Aorta (tissue), 5 donors: ENCODE measurements at places on chromosomes 3 and 15.

DNA sequence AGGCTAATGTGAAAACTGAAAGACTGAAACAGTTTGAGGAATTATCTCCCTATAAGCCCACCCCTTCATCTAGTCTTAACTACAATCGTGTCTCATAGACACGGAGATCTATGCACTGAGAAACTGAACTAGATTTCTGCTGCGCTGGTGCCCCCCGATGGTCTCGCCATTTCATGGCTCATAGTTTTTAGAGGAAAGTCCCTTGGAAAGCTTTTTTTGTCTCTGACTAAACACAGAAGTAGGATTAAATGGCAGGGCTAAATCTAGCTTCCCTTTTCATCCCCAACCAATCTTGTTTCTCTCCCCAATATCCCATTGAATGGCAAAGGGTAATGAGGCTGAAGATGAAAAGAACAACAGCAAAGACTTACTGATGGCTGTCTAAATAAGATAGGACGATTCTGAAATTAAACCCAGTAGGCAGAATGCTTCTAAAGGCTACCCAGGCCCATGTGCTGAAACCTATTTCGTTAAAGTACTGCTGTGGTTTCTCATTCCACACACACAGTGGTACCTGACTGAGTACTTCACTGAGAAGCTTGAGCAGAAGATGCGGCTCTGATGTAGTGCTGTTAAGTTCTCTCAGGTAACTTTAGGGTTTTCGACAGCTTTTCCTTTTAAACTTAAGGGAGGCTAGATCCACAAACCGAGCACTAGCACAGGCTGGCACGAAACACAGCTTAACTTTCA, 142.7 kb downstream of the GADL1 start:
- DNase-seq: peak; percentile 68

DNA sequence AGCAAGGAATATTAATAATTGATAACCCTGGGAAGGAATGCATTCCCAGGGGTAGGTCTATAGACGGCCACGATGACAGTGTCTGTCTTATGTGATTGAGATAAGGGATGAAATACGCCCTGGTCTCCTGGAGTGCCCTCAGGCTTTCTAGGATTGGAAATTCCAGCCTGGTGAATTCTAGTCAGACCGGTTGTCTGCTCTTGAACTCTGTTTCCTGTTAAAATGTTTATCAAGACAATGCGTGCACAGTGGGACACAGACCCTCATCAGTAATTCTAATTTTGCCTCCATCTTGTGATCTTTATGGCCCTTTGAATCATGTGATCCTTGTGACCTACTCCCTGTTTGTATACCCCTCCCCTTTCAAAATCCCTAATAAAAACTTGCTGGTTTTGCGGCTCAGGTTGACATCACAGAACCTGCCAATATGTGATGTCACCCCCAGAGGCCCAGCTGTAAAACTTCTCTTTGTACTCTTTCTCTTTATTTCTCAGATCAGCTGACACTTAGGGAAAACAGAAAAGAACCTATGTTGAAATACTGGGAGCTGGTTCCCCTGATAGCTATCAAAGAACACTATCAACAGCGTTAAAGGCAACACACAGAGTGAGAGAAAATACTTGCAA, 183.3 kb downstream of the PDE8A start:
- DNase-seq: no peak

GRCh38 chr15:69463182-69463756, 10.7 kb downstream of the RPLP1 start:
- DNase-seq: no peak

DNA sequence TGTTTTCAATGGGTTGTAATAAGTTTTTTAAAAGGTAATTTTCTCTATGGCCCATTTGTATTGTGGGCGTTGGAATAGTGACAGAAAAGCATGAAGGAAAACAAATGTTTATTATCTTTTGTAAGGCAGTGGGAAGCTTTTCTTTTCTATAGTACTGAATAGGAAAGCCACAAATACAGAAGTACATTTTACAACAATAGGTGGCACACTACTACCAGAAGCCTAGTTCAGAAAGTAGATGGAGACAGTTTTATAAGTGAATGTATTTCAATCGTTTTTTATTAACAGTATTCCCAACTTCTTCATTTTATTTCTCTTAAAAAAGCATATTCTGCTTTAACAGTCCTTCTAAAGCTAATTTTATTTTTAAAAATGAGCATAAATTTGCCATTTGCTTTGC, 296.7 kb downstream of the PTPRG start:
- no peak for DNase-seq

DNA sequence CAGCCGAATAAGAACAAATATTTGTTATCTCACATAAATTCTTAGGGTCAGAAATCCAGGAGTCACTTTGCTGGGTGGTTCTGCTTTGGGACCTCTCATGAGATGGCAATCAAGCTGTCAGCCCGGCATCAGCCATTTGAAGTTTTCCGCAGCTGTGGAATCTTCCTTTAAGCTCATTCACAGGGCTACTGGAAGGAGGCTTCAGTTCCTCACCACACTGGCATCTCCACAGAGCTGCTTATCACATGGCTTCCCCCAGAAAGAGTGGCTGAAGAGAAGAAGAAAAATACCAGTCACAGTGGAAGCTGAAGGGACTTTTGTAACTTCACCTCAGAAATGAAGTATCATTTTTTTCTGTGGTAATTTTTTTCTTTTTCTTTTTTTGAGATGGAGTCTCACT, 267.7 kb downstream of the CHL1 start:
- no peak for DNase-seq

DNA sequence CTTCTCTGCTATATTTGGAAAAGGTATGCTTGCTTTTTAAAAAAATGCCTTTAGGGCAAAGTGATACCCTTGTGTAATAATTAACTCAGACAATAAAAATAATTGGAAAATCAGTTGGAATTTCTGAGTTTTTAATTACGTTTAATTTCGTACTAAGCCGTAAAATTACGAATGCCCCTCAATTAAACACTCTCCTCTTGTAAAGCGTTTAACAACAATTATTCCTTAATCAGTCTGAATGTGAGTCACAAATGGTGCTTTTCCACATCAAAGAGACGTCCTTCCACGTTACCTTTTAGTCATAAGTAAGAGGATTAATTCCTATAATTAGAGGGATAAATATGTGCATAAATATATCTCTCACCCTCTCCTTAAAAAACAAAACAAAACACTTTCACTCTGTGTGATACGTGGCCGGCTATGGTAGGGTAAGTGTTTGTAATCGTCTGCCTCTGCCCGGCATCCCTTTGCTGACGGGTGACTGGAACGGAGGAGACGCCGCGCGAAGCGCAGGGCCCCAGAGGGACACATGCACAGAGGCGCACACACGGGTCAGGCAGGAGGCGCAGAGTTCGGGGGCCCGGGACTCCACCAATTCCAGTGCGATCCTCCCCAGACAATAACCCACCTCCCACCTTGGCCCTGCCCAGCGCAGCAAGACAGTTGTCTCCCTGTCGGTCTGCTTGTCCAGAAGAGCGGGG, 9.7 kb upstream of the MEIS2 start:
- no peak for DNase-seq

DNA sequence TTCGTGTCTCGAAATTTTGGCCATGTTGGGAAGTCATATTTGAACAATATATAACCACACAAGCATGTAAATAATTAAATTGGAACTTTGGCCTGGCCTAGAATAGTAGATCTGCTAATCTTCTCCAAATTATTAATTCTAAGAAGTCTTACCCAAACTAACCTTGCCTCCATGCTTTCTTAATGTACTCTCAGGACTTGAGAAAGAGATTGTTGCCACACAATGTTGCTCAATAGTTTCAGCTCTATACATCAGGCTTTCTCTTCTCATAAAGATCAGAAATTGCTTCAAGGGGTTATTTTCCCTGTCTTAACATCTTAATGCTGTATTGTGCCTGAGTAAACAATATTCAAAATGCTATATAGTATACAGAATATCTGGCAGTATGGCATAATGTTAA, 202.7 kb upstream of the LRIG1 start:
- no peak for DNase-seq

- no peak for DNase-seq
Measured at GRCh38 chr3:137078040-137078439, 120.3 kb downstream of the IL20RB start.

DNA sequence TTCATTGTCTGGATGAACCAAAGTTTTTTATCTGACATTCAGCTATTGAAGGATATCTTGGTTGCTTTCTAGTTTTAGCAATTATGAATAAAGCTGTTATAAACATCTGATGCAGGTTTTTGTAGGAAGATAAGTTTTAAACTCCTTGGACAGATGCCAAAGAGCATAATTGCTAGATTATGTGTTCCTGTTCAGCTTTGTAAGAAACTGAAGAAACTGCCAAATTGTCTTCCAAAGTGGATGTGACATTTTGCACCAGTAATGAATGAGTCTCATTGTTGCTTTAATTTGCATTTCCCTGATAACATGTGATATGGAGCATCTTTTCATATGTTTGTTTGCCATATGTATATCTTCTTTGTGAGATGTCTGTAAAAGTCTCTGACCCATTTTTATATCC, 239.9 kb upstream of the TTC14 start:
- DNase-seq: no peak

GRCh38 chr3:50320853-50321335, 1.7 kb downstream of the HYAL2 start:
- peak; percentile 83 for DNase-seq

- DNase-seq: peak; percentile 30
Measured at GRCh38 chr15:28959326-28959725, 73.6 kb downstream of the APBA2 start.

DNA sequence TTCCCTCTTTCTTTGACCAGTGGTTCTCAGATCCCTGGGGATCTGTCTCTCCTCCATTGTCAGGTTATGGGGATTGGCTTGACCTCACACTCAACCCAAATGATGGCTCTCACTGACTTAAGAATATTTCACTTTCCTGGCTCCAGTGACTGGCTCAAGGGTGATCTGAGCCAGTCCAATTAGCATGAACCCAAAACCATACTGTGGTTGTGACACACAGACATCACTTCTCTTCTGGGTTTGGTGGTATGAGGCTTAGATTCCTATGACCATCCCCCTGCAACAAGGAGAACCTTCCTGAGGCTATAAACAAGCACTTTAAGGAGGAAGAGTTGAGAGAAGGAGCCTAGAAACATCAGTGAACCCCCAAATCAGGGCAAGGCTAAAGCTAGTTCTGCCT, 85.8 kb downstream of the KCNAB1 start:
- DNase-seq: no peak

- DNase-seq: peak; percentile 64
Measured at GRCh38 chr3:54146506-54147239, 24.3 kb downstream of the CACNA2D3 start.

DNA sequence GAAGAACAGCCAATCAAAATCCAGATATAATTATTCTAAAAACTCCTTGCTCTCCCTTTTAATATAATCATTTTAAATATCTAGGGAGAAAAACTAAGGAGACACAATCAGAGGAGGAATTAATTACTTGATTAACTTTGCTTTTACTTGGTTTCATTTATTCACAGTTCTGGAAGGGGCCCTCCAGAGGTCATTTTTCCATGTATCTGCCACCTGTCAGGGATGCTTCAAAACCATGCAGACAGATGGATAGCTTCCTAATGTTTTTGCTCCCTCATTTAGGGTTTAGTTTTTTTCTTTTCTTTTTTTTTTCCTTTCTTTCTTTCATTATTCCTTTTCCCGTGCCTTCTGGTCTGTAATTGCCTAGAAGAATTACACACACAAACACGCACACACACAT, 438.1 kb upstream of the ARPP21 start:
- no peak for DNase-seq

GRCh38 chr3:172461530-172462138, 13.4 kb upstream of the GHSR start:
- DNase-seq: no peak
